ELR (cell line): ENCODE measurements at places on chromosomes 6 and 20.

- DNase-seq = no peak
These were observed 84.5 kb downstream of the PLCB1 start for GRCh38 chr20:8216375-8217200.

DNA sequence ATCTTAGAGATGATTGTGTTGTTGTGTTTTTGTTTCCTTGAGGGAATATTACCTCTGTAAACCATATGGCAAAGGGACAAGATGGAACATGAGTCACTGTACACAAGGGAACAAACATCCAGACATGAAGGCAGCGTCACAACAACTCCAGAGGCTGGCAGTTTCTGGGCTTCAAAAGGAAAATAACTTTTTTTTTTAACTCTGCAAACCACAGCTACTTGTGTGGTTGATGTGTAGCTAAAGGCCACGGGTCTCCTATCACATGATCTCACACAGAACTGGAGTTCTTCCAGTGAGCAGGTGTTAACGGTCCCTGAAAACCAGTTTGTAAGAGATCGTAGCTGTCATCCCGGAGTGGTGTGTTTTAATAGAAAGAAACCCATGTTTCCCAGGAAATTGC, 33.2 kb upstream of the HBS1L start:
- DNase-seq = no peak

- DNase-seq = no peak
These were observed 592.7 kb upstream of the BTBD3 start for GRCh38 chr20:11324990-11325389.

GRCh38 chr20:47273591-47274235, 82.8 kb downstream of the ZMYND8 start:
- peak; percentile 40 for DNase-seq

DNA sequence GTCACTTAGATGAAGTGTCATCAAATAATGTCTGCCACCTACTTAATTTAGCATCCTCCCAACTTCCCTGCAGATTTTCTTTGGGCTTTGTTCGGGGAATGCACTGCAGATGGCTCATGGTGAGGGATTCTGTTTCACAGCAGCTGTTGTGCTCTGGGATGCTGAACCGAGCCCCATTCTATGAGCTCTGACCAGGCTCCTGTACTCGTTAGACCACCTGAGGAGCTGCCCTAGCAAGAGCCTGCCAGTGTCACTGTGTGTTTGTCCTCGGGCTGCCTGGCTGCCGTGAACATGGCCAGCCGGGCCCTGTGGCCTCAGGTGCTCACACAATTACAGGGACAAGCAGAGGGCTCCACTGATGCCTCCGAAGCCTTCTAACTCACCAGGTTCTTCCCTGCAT, 238.8 kb upstream of the ECI2 start:
- DNase-seq = no peak

- no peak for DNase-seq
These were observed 411.0 kb downstream of the SYNE1 start for GRCh38 chr6:152226119-152226518.

GRCh38 chr6:89434954-89435353, 2.0 kb downstream of the ANKRD6 start:
- no peak for DNase-seq

- no peak for DNase-seq
These were observed at the start of gene KCNK17 for GRCh38 chr6:39314273-39314795. TSS of gene KCNK17 (minus strand) at chr6:39314419. CDS start at chr6:39314320, 99 bp downstream.

DNA sequence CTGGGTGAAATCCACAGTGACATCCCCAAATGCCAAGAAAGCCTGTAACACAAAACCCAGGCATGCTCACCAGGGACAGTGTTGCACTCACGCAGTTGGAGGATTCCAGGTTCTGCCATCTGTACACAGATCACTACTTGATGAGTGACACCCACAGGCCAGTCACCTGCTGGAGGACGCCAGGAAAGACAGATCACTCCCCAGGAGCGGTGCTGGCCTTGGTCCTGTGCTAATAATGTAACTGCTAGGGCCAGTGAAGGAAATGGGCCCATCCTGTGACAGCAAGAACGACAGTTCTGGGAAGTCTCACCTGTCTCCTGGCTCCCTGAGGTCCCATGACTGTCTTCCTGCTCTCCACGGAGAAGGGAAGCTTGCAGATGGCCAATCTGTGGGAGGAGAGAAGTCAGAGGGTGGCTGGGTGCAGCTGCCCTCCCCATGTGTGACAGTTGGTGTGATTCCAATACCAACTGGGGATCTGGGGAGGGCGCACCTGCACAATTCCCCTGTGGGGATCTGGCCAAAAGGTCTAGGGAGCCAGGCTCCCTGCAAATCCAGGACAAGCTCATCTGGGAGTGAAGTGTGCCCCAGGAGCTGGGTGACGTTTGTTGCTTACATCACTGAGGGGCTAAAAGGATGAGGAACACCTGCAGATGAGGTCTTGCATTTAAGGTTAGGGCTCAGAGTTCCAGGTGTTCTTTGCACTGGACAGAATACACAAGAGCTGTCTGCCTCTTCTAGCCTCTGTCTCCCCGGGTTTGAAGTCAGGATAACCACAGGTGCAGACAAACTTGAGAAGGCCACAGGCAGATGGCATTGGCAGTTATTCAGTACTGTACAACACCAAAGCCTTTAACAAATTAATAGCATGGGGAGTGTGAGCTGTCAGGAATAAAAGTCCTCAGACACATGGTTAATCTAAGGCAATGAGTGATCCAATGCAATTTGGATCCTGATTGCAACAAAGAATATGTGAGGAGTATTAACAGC, 10.3 kb downstream of the ZNF337 start:
- DNase-seq = no peak

GRCh38 chr20:25251558-25251957, 3.7 kb downstream of the PYGB start:
- DNase-seq = no peak

GRCh38 chr20:13158369-13158768, 62.7 kb upstream of the ISM1 start:
- DNase-seq = no peak

DNA sequence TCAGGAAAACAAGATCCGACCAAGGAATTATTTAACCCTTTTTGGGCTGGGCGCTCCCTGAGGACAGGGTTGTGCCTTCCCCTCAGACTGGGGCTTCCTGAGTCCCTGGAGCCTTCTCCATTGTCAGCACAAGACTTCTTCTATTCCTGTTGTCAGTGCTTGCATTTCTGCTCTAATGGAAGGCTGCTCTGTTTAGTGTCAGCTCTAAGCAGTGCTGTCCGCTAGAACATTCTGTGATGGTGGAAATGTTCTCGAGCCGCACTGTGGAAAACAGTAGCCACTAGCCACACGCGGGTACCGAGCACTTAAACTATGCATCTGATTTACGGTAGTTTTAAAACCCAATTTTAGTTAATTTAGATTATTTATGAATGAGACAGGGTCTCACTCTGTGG, 64.0 kb downstream of the VEGFA start:
- DNase-seq = no peak

DNA sequence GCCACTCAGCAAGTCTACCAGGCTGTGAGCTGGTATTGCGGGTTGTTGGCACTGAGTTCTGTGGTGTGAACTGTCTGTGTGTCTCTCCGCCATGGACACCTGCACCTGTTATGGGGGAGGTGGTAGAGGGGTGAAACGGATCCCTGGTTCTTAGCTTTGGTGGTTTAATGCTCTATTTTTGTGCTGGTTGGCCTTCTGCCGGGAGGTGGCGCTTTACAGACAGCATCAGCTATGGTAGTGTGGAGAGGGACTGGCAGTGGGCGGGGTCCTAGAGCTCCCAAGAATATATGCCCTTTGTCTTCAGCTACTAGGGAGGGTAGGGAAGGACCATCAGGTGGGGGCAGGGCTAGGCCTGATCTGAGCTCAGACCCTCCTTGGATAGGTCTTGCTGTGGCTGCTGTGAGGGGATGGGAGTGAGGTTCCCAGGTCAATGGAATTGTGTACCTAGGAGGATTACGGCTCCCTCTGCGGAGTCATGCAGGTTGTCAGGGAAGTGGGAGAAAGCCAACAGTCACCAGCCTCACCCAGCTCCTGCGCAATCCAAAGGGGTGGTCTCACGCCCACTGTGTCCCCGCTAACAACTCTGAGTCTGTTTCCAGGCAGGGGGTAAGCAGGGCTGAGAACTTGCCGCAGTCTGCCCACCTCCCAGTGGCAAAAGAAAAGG, 154.3 kb downstream of the CCDC170 start:
- peak; percentile 5 for DNase-seq

DNA sequence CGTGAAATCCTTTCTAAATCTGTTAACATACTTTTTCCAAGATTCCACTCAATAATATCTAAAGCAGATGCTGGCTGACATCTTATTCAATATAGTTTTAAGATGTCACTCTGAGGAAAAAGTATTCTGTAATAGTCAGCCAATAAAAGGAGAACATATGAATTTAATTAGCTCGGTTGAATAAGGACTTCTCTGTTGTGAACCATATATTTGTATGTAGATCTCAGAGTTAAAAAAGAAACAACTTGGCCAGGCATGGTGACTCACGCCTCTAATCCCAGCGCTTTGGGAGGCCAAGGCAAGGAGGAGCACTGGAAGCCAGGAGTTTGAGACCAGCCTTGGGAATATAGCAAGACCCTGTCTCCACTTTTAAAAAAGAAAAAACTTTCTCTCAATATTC, 7.4 kb upstream of the CD24 start:
- DNase-seq = no peak

DNA sequence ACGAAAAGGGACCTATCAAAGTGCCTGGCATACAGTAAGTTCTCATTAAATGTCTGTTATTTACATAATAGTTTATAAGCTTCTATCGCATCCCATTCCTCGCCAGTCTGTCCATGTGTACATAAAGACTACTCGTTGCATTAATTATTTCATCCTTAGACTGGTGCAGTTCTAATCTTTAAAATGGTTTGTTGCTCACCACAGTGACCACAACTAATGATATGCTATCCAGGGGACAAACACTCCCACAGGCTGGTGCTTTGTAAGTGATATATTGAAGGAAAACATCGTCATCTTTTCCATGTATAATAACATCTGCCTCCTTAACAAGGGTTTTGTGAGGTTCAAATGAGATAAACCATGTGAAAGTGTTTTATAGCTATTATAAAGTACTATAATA, 39.0 kb upstream of the HBS1L start:
- DNase-seq = no peak

DNA sequence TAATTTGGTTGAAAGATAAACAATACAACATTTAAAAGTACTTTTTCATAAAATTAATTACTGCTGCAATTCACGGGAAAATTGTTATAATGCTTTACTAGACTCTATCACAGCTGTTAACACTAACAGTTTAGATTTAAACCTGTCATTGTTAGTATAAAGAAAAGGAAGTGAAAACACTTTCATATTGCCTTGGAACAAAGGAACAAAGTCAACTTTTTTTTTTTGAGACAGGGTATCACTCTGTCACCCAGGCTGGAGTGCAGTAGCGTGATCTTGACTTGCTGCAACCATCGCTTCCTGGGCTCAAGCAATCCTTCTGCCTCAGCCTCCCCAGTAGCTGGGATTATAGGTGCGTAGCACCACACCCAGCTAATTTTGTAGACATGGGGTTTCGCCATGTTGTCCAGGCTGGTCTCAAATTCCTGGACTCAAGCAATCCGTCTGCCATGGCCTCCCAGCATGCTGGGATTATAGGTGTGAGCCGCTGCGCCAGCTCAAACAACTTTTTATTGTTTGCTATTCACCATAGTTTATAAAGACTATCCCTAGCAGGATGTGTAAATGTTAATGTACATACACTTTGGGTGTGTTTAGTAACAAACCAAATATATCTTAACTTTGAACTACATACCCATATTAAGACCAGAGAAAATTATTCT, 22.1 kb downstream of the SLC35A1 start:
- DNase-seq = no peak

GRCh38 chr20:36070451-36070850, 84.1 kb upstream of the EPB41L1 start:
- DNase-seq = no peak

DNA sequence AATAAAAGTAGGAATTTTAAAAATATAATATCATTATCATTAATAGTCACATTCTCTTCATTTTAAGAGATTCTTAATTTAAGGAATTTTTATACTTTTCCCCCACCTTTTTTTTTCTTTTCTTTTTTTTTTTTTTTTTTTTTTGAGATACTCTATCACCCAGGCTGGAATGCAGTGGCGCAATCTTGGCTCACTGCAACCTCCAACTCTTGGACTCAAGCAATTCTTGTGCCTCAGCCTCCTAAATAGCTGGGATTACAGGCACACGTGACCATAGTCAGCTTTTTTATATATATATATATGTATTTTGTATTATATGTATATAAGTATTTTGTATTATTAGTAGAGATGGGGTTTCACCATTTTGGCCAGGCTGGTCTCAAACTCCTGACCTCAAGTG, 457.7 kb downstream of the CDKAL1 start:
- DNase-seq = no peak

DNA sequence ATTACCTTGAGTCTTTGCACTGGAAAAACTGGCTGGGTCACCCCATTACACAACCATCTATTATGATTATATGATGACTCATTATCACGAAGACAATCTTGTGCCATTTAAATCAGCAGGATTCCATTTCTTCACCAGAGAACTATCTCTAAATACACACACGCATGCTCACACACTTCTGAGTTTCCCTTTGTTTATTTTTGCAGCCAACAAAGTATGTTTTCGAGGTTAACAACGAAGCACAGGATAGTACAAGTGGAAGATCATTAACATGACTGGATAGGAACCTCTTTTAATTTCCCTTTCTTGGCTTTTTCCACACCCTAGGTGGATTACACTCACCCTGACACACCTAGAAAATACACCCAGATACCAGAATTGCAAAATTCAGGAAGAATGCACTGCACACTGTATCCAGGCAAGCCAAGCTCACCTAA, 18.9 kb downstream of the PERP start:
- DNase-seq = peak; percentile 89

DNA sequence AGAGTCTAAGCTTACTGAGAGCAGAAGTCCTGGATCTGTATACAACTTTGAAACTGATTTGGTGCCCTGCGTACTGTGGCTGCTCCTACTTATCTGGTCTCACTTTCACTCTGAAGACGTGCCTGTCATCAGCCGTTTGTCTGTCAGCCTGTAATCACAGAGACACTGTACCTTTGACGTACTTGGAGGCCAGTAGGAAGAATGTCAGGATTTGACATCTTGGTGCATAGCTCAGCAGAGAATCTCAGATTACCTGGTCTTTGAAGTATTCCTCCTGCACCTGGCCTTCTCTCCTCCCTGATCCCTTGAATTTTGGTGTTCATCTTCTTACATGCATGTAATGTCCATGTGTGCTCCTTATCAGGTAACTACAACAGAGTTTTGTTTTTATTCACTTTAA, 37.7 kb downstream of the DSE start:
- DNase-seq = no peak

- DNase-seq = no peak
These were observed 2.0 kb upstream of the TPBG start for GRCh38 chr6:82361631-82362030.

DNA sequence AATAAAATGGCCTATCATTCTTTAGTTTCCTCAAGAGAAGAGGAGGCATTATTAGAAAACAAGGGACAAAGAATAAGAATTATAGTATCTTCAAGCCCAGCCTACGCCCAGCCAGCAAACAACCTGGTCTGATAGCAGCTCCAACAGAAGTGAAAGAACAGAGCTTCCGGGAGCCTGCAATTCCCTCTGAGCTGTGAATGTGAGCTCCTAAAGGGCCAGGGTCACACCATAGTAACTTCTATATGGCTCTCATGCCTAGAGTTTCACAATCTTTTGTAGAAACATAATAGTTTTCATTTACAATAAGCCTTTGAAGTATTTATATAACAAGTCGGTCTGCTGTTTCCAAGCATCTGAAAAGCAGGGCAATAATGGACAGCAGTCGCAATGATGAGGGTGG, 116.5 kb downstream of the SMLR1 start:
- no peak for DNase-seq

GRCh38 chr6:132443206-132443605, 41.9 kb upstream of the MOXD1 start:
- no peak for DNase-seq

- no peak for DNase-seq
These were observed 250.9 kb upstream of the SULF2 start for GRCh38 chr20:48035961-48036731.
